NCI-H460 (cell line): ENCODE measurements at places on chromosomes 1 and 21.
A peak's percentile ranks its signal among the peaks of the same experiment; 100 is the strongest.

DNA sequence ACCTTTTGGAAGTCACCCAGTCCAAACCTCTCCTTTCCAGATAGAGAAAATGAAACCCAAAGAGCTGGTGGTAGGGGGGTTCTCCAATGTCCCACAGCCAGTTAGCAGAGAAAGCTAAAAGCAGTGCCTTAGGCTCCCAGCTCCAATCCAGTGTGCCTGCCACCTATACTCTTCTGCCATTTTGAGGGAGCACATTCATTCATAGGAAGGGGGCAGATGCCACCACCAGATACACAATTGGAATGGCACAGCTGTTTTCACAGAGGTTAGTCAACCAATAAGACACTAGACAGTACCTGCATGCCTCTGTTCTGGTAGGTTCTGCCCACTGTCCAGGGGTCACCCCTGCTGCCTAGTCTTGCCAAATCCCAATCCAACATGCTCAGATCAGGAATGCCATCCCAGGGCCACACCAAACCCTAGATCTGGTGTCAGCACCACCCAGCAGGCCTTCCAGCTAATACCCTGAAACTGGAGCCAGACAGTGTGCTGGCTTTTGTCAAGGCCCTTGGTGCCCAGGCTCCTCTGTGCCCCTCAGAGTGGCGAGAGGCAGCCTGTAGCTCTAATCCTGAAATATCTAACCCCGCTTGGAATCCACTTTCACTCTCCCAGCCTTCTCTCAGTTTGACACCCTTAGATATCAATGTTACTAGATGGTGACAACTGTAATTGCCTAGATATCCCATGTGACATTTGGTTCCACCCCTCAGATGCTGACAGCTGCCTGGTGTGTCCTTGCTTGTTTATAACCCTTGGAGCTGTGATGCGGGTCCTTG is 178.6 kb downstream of the TGFBR3 start:
- no peak for DNase-seq

DNA sequence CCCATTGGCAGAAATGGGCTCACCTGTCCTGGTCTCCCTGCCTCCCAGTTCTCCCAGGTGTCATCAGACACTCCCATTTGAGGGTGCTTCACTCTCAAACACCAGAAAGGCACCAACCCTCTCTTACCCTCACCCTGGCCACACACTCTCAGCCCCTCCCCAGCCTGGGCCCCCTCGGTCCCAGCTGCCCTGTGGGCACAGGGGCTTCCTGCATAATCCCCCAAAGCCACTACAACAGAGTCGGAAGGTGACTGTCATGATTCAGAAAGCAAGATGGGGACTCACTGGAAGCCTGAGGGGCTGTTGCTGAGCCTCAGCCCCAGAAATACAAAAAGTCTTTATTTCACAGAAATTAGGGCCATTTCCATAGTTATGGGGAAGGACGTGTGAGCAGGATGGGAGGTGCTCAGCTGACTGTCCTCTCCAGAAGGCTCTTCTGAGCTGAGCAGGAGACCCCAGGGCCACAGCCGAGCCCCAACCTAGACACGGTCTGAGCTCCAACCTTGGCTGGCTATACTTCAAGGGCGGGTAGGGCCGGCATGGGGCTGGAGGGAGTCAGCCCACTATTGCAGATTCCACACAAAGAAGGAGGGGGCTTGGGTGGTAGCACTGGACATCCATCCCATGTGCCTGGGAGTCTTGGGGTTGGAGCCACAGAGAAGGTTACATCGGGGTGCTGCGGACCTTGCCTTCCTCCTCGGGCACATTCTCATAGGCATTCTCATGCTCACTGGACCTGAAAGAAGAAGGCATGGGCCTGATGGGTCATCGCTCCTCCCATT is 6.3 kb downstream of the PDZK1IP1 start:
- no peak for DNase-seq

GRCh38 chr1:3705341-3705950 is 46.8 kb upstream of the CCDC27 start:
- DNase-seq, result no peak

DNA sequence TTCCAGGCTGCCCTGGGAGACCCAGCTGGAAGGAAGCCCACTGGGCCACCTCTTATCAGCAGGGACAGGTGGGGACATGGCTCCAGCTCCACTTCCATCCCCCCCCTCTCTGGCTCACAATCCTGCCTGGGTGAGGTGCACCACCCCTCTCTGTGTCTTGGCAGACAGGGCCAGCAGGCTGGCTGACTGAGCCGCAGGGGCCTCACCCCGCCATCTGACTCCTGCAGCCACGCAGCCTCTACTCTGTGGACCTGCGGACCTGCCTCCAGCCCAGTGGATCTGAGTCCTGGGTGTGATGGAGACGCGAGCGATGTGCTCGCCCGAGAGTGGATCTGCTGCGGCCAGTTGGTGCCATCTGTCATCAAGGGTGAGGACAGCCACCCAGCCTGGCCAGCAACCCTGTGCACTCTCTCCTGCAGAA is 30.1 kb downstream of the RCC2 start:
- no peak for DNase-seq

DNA sequence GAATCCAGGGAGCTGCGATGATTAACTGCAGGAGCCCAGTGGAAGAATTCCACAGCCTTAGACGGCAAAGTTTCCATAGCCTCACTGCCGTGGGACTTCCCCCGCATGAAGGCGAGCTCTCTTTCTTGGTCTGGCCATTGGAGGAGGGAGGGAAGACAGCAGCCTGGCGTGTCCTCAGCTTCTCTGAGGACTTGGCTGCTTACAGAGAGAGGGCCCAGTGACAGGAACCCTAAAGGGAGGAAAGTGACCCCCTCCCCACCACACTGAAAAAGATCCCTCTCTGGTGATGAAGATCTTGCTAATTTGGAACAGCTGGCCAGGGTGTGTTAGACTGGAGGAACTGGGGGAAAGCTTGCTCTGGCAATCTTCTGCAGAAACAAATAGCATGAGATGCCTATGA is 41.0 kb downstream of the ATP2B4 start:
- no peak for DNase-seq

GRCh38 chr1:108611984-108612383 is 48.9 kb downstream of the HENMT1 start:
- DNase-seq, result no peak

GRCh38 chr1:10528066-10529014 is 53.6 kb downstream of the PEX14 start:
- DNase-seq, result peak; percentile 86

GRCh38 chr1:149993764-149994163 is 16.8 kb downstream of the OTUD7B start:
- DNase-seq, result no peak

- no peak for DNase-seq
Observed at GRCh38 chr1:65793359-65793732, 651 bp downstream of the PDE4B start.

- DNase-seq, result no peak
Observed at GRCh38 chr1:173148545-173148944, 58.6 kb downstream of the TNFSF4 start.

DNA sequence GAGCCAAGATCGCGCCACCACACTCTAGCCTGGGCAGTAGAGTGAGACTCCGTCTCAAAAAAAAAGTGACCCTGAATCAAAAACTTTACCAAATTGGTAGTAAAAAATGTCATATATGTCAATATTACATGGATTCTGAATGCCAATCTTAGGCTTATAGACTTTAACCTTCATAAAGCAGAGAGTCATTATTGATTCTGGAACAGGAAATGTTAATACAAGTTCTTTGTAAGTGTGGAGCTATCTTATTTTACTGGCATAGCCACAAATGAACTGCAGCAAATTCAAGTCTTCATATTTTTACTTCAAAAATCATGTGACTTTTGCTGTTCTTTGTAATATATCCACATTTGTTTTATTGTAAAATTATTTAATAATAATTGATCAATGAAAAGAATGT is 41.3 kb downstream of the PPP2R5A start:
- DNase-seq, result no peak

DNA sequence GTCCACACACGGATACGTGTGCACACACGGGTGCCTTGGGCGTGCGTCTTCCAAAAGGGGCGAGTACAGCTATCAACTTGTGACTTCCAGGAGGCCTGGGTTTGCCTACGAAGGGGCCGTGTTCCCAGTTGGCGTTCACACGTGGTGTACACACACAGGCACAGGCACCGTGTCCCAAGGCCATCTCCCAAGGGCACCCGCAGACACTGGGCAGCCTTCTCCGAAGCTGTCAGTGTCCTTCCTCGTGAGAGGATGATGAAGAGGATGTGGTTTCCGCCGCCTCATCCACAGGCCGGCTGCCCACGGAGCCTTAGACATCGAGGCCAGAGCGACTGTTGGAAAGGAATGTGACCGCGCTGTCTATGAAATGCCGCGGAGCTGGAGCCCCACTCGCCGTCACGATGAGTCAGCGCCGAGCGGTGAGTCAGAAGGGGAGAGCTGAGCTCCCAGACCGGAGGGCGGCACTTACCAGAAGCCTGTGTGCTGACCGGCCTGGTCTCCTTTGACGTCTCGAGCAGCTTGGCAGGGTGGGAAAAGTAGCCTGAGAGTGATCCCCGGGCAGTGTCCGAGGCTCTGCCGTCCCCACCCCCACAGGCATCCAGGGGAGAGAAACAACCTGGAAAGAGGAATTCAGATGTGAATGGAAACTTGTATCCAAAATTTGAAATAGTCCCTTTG is 141.4 kb upstream of the ARHGEF16 start:
- DNase-seq, result peak; percentile 93

- DNase-seq, result no peak
Observed at GRCh38 chr1:205950280-205950679, 7.0 kb upstream of the SLC26A9 start.

DNA sequence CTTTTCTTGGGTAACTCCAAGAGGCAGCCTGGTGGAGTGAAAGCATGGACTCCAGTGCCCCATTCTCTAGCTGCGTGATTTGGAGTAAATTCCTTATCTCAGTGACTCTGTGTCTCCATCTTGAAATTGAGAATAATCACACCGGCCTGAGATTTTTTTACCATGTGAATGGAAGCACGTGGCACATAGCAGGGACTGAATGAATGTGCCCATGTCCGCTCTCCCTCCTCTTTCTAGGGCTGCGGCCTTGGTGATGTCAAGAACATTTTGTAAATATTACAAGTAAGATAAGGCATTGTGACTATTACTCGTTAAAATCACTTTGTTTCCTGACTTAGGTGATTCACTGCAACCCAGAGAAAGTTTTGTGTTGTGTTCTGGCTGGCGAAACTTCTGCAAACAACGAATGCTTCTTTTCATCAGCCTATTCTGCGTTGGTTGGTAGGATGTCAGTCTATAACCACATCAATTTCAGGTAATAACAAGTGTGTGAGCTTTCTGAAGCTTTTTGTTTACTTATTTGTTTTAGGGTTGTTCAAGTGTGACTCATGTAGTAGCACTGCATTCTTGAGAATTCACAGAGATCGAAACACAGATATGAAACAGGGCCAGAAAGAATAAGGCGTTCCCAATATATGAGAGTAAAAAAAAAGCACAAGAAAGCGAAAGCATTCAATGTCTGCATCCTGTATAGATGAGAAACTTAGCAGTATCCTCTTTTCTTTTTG is 135.7 kb upstream of the SLC45A1 start:
- DNase-seq, result peak; percentile 98

DNA sequence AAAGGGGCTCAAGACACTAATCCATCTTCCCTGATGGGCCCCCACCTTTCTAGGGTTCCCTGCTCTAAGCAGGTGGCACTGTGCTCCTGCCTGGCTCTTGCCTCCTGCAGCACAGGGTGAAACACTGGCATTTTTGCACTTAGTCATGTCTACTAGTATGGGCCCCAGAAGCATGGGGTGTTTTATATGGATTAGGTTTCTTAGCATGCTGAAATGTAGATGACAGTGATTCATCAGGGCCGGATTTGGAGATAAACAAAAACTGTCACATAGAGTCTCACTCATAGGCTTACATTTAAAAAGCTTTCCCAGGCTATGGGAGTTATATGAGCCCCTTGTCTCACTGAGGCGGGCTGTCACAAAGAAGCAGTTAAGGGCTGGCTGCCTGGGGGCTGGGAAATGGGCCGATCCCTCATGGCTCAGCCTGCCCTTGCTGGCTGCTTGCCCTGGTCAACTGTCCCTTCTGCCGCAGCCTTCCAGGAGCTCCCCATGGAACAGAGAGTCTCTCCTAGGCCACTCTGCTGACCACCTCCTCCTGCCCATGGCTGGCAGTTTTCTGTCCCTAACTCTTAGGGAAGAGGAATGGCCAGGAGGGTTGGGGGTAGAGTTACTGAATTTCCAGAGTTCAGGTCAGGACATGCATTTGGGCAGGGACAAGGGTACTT is 6.5 kb downstream of the GALNT2 start:
- peak; percentile 64 for DNase-seq

- no peak for DNase-seq
Observed at GRCh38 chr1:237794071-237794470, 96.7 kb downstream of the ZP4 start.

GRCh38 chr1:19373211-19374082 is 61.3 kb downstream of the SLC66A1 start:
- no peak for DNase-seq

GRCh38 chr1:69523461-69523860 is 44.3 kb upstream of the LRRC7 start:
- no peak for DNase-seq

GRCh38 chr1:226650236-226650841 is 88.7 kb downstream of the ITPKB start:
- no peak for DNase-seq

GRCh38 chr21:46004168-46004861 is 22.7 kb downstream of the COL6A1 start:
- DNase-seq, result no peak

DNA sequence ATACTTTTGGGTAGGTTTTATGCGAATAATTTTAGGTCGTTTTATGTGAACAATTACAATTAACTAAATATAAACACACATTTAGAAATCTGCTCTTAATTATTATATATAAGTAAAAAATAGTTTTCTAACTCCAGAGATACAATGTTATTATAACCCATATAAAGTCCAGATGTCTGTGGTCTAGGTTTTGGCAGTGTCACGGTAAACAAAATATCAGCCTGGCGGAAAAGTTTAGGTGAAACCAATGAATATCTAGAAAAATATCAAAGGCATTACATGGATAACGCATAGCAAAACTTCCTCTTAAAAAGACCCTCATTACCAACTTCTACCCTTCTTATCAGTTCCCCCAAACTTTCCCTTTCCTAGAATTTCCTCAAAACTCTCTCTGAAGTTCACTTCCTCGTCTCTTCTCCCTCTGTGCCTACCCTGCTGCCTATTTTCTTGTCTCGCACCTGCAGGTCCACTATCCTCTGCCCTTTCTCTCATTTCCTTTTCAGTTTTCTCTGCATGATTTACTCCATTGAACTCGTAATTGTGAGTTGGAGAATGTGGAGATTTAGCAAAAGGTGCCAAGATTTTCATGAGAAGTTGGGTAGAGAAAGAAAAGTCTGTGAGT is 21.8 kb downstream of the VTCN1 start:
- no peak for DNase-seq

DNA sequence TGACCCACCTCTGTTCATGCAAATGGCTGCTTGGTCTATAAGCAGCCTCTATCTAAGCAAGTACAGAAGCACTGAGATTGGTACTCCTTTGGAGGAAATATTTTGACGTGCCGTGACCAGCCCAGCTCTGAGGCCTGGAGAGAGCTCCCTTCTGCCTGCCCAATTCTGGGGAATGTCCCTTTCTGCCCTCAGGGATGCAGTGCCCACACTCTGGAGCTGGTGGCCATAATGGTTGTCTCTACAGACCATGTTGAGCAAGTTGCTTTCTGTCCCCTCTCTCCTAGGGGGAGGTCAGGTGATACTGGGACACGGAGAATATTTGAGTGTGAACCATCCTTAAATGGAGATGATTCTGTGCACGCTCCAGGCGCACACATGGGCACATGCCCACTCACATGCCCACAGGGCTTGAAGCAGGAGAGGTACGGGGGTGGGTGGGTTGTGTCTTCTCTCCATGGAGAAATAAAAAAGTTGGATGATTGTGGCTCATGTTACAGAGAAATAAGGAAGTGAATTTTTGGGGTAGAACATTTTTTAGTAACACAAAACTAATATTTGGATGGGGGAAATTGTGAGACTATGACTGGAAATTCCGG is 13.9 kb upstream of the ALPL start:
- no peak for DNase-seq
